ENCODE measurements at places on chromosomes 5 and 9. TPM values are rescaled to one million over a fixed set of nuclear protein-coding genes. Genes with fewer than 3 reads are reported as not detected.

The NUTM2G gene
- total RNA-seq = not detected

The RHOBTB3 gene
- total RNA-seq = 134 TPM

The TERT gene
- 0.04 TPM for total RNA-seq

The CDX1 gene
- not detected for total RNA-seq

The CNTFR gene
- total RNA-seq = 0.15 TPM

GRCh38 chr9:2243666-2244555 is 228.8 kb downstream of the SMARCA2 start:
- DNase-seq = no peak

GRCh38 chr5:87116825-87117512 is 150.7 kb upstream of the RASA1 start:
- no peak for DNase-seq

DNA sequence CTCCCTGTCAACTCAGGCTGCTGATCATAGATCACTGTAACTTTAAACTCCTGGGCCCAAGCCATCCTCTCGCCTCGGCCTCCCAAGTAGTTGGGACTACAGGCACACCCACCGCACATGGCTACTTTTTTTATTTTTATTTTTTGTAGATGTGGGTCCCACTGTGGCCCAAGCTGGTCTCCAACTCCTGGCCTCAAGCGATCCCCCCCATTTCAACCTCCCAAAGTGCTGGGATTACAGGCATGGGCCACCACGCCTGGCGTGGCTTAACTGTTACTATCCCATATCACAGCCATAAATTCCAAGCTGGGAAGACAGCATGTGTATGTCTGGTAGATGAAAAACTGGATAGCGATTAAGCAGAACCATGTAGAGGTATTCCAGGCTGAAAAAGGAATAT is 1.0 kb downstream of the HDAC3 start:
- DNase-seq = no peak

DNA sequence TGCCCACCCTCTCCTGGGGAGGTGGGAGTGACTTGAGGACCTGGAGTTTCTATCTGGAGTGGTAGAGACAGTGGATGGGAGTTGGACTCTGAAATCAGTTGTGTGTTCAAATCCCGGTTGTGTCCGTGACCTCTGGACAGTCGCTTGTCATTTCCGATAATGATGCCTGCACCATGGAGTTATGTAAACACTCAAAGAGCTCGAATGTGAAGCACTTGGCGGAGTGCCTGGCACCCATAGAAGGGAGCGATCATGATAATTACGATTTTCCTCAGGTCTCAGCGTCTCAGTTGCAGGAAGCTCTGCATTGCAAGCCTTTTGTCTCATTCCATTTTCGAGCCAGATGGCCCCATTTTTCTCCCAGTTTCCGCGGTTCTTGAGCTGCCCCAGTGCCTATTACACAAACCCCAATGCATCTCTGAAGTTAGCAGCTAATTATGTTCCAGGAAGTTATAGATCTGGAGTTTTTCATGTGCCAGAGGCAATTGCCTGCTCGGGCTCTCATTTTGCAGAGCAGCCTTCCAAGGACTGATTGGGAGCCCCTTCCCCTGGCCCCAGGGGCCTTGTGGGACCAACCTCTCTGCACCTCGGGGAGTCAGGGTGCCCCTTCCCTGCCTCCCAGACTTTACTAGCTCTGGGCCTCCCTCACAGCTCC is 175.5 kb upstream of the MVB12B start:
- DNase-seq = no peak

DNA sequence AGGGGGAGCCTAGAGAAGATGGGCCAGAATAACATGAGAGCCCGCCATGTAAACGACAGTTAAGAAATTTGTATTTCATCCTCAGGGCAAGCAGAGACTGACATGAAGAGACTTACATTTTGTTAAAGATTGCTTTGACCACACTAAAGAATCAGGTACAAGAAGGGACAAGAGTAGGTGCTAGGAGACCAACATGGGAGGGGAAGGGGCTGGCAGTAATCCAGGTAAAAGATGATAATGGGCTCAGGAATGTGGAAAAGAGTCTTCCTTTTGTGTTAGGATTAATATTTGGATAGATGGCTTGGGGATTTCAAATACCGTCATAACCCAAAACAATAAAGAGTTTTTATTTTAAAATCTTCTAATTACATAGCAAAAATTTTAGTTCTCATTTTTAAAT is 137.3 kb downstream of the ZNF462 start:
- no peak for DNase-seq

- DNase-seq = peak; percentile 98
Measured at GRCh38 chr5:178785999-178786398, 55.5 kb upstream of the ZNF354A start.

Data from H4 (cell line).